ENCODE measurements at places on chromosomes 13 and 19.

DNA sequence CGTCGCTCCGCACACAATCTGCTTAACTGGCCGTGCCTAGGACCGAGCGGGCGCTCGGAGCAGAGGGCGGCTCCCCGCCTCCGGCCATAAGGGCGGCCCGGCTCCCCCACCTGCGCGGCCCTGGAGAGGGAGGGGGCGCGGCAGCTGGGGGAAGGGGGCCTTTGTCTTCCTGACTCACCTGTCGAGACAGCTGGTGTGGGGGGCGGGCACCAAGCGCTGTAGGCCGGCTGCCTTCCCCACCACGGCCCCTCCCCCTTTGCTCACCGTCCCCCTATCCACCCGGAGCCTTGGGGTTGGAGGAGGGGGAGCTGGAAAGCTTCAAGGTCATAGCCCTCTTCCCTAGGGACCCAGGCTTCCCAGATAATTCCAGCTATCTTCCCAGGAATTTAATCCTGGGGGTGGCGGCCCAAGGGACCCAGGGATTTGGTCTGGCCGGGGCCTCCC, 1.2 kb downstream of the VASP start:
- DNase-seq: peak; percentile 58

- no peak for DNase-seq
Observed at GRCh38 chr13:26011996-26012821, 39.6 kb downstream of the SHISA2 start.

- DNase-seq: no peak
Observed at GRCh38 chr19:11626252-11626651, 29.0 kb downstream of the ZNF627 start.

DNA sequence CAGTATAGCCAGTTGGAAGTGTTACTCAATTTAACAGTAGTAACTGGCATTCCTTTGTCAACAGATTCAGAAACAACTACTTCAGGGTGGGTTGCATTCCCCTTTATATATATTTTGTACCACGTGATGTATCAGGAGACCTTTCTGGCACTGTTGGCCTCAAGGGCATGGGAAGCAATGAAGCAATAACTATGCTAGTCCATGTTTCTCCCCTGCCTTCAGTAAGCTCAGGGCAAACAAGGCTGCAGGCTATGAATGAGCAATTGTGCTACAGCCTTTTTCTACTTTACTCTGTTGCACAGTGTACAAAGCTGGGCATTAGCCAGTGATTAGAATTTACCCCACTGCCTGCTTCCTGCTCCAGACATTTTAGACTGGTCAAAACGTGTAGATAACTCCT, 348.8 kb downstream of the GPC5 start:
- DNase-seq: no peak

DNA sequence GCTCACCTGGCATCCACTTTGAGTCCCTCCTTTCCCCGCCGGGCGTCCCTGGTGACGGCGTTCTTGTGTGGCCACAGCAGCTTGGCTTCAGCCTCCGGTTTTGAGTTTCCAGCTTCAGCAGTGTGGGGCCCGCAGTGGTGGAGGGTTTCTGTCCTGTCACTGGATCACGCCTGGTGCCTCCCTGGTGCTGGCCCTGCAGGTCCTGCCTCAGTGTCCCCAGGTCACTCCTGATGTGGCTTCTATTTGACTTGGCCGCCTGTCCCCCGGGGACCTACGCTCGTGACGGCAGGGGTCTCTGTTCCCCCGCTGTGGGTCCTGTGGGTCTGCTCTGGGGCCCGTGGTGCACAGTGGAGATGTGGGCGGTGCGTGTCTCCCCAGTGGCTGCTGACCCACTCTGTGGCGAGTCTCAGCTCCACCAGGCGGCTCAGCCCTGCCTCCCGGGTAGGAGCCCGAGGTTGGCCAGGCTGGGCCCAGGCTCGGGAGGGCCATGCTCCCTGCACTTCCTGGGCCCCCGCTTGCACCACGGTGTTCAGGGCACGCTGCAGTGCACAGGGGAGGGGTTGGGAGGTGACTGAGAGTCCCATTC, 1.9 kb downstream of the ATP4B start:
- no peak for DNase-seq

DNA sequence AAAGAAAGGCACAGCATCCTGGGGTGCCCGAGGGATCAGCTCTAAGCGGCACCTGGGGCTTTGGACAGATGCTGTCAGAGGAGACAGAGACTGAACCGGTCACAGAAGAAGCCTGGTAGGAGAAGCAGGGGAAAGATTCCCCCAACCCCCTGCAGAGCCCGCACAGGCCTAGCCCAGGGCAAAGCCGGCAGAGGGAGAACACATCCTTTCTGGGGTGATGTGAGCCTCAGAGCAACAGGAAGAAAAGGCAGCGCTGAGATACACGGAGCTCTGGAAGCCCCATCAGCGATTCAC, 101.2 kb downstream of the CRYL1 start:
- no peak for DNase-seq

GRCh38 chr13:31530922-31531321, 208.4 kb upstream of the RXFP2 start:
- DNase-seq: peak; percentile 86

- DNase-seq: no peak
Observed at GRCh38 chr13:99463646-99464397, 37.5 kb upstream of the TM9SF2 start.

DNA sequence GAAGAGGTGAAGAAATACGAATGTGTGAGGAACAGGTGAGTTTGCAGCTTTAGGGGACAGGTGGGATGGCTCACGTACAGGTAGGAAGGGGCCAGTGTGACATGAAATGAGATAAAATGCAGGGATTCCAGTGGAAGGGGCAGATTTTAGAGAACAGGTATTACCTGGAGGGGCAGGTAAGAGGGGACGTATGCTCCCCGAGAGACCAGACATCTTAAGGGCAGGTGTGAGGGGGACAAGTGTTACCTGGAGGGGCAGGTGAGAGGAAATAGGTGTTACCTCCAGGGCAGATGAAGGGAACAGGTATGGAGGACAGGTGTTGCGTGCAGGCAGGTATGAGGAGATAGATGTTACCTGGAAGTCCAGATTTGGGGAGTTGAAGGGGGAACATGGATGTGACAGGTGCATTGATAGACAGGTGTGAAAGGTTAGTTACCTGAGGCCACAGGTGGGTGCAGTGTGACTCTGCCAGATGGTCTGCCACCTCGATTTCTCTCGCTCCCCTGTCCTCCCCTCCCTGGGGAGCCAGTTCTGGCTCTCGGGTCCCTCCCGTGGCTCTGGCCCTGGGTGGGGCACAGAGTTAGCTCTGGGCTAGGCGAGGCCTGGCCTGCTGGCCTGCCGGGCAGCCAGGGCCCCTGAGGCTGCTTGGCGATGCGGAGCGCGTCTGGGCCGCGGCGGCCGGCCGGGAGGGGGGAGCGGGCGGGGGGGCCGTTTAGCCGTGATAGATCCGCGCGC, 2.1 kb downstream of the ERFL start:
- DNase-seq: no peak

DNA sequence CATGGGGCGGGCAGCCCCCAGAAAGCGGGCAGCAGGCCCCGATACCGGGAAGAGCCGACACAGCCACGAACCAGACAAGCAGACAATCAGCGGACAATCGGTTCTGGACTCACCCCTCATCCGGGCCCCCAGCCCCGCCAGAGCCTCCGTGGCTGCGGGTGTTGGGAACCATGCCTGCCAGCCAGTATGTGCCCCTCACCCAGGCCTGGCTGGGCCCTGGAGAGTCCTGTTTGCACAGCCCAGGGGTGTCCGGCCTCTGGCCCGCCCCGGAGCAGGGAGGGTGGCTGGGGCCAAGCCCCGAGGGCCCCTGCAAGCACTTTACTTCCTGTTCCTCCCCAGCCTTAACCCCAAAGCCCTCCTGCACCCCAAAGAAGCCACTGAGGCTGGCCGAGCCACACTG, 7.8 kb downstream of the PODNL1 start:
- DNase-seq: no peak

GRCh38 chr19:35643255-35644205, 2.0 kb downstream of the ETV2 start:
- DNase-seq: peak; percentile 94

DNA sequence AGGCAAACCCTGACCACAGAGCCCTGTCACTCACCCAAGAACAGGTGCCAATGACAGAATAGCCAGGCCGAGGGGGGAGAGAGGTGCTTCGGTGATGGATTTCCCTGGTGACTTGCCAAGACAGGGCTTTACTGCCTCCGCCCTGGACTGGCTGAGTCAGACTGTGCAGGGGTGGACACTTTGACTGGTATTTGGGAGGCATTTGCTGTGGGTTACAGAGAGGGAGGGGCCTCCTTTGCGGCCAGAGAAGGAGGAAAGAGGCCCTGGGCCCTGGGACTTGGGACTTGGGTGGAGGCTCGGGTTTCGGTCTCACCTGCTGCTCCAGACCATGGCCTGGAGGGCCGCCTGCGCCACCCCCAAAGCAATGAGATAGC, 4.6 kb upstream of the EPS8L1 start:
- DNase-seq: no peak

- DNase-seq: peak; percentile 33
Observed at GRCh38 chr13:42969565-42970172, 22.4 kb downstream of the EPSTI1 start.

GRCh38 chr19:13864667-13865570, 12.0 kb upstream of the NANOS3 start:
- no peak for DNase-seq

GRCh38 chr19:58380037-58380661, 681 bp downstream of the ZNF837 start:
- no peak for DNase-seq

- no peak for DNase-seq
Observed at GRCh38 chr13:102675115-102675514, 19.7 kb downstream of the METTL21C start.

DNA sequence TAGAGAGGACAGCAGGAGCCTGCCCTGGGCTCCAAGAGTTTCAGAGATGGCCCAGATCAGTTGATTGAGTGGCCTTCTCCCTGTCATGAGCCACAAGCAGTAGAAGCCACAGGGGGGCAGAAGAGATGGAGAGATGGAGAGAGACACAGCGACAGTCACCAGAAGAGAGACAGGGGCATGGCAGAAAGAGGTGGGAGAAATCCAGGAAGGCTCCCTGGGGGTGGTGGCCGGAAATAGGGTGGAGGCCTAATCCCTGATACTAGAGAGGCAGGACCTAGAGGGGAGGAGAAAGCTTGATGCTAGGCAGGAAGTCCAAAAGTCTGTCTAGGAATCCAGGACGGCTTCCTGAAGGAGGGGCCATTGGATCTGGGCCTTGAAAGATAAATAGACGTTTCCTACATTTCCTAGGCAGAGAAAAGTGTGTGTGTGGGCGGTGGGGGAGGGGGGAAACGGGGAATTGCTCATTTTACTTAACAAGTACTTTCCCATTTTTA, 9.6 kb upstream of the TPM4 start:
- DNase-seq: peak; percentile 26

DNA sequence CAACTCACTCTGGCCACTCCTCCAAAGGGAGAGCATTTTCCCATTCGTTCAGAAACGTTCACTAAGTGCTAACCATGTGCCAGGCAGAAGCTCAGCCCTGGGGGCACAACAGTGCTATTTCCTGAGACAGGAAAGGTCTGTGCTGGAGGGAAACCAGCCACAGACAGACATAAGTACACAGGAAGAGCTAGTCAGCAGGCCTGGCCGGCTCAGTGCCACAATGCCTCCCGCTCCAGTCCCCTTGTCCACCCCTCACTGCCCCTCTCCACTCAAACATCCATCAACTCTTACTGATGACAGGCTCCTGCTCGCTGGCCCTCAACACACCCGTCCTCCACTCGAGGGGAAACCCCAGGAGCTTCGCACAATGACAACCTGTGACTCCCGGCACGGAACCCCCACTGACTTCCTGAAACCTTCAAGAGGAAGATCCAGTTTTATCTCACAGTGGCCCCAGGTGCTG, 11.3 kb upstream of the PLA2G4C start:
- DNase-seq: no peak

- no peak for DNase-seq
Observed at GRCh38 chr19:21947775-21948174, 63.0 kb downstream of the ZNF208 start.

GRCh38 chr19:49858088-49858985, 7.4 kb downstream of the PTOV1 start:
- no peak for DNase-seq

DNA sequence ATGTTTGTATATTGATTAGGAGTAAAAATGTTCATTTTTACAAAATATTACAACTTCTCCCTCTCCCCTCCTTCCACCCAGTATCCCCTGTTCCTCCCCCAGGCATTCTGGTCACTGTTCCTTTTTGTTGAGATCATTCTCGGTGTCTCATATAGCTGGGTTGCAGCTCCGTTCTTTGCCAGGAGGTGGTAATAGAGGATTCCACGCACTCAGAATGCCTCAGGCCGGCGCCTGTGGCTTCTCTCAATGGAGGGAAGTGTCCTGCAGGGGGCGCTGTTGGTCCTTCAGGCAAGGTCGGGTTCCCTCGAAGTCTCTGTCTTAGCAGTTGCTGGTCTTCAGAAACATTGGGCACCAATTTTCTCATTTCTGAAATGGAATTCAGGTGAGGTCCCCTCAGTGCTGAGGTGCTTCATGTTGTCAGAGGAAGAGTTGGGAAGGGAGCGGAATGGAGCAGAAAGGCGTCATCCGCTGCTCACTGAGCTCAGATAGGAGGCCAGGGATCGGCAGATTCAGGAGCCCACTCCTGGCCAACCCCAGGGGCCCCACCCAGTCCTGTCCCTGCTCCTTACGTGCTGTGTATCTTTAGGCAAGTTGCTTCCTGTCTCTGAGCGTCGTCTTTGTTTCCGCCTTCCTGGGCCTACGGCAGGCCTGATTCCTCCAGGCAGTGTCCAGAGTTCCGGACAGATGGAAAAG, 10.3 kb upstream of the GARIN5A start:
- DNase-seq: peak; percentile 23

GRCh38 chr19:35033067-35034004, 3.1 kb downstream of the SCN1B start:
- DNase-seq: peak; percentile 75

DNA sequence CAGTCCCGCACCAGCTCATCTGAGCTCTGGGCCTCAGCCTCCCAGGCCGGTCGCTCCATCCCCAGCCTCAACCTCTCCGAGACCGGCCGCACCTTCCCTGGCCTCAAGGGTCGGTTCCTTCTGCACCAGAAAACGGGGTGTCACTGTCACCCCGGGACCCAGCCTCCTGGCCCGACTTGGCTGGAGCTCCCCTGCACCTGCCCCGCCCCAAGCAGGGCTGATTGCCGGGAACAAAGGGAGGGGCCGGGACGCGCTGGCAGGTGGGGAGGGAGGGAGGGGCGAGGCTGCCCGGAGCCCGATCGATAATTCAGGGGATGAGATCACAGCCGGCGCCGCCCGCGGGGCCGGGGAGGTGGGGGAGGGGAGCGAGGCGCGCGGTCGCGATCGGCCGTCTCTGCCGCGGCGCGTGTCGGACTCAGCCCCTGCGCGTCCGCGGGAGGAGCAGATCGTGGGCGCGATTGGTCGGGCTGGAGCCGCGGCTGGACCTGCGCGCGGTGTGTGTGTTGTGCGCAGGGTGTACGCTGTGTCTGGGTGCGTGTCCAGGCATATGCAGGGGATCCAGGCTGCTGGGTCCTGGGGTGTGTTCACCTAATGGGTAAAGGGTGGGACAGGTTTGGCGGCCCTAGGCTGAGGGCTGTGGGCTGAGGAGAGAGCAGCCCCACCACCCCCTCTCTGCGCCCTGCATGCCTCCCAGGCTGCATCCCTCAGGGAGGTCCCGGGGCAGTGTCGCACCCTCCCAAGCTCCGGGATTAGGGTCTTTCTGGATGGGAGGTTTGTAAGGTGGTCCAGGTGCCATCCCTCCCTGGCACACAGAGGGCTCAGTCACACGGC, 1.1 kb upstream of the SHC2 start:
- peak; percentile 51 for DNase-seq

- DNase-seq: no peak
Observed at GRCh38 chr13:77389625-77390000, 62.7 kb upstream of the MYCBP2 start.

- no peak for DNase-seq
Observed at GRCh38 chr19:9171393-9171991, 7.3 kb upstream of the OR7D2 start.
